ENCODE measurements at places on chromosomes 4 and X. TPM values are rescaled to one million over a fixed set of nuclear protein-coding genes. Genes with fewer than 3 reads are reported as not detected.

GRCh38 chr4:2412534-2412884, 5.9 kb downstream of the ZFYVE28 start:
- DNase-seq: no peak

GRCh38 chrX:152117305-152117704, 21.1 kb downstream of the MAGEA10 start:
- no peak for DNase-seq

GRCh38 chrX:46727441-46727840, 31.5 kb downstream of the SLC9A7 start:
- no peak for DNase-seq

DNA sequence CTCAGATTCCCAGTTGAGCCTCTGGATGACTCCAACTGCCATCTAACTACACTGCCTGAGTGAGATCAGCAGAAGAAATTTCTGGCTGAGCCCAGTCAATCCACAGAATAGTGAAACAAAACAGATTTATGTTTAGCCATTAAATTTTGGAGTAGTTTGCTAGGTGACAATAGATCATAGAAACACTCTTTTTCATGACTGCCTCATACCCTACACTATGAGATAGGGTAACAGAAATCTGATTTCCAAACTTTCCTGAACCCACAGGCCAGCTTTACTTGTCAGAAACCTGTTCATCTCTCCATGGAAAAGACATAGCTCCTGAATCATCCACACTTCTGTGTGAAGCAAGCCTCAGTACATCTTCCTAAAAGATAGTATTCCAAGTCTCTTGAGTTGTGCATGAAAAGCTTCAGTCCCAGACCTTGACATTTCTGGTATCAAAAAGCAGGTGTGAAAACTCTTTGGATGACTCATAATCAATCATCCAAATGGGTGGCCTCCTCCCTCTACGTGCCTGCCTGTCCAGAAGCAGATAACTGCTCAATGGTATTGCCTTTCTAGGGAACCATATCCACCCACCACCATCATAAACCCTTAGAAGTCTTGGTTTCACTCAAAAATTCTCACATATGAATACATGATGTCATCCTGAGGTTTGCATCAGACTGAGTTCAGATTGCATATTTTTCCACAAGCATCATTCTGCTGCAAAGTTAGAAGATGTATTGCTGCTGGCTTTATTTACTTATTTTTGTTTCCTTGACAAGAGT, 47.5 kb upstream of the RAP2C start:
- DNase-seq: no peak

GRCh38 chrX:44343412-44344141, at the start of gene EFHC2:
TSS of gene EFHC2 (minus strand) at chrX:44343672. CDS start at chrX:44343588, 84 bp downstream.
- no peak for DNase-seq

DNA sequence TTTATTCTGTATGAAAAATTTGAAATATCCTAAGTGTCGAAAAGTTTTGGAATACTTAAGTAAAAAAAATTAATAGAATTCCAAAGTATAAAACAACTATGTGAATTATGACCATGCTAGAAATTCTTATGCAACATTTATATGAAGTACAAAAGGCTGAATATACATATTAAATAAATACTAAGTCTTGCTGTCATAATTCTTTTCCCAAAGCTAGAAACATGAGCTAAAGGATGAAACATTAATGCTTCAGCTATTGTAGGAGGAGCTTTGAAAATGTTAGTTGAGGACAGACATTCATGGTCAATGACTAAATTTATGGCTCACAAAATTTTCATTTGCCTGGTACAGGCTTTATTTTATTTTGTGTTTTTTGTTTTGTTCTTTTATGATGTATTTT, 207.3 kb downstream of the GABRB1 start:
- DNase-seq: no peak

DNA sequence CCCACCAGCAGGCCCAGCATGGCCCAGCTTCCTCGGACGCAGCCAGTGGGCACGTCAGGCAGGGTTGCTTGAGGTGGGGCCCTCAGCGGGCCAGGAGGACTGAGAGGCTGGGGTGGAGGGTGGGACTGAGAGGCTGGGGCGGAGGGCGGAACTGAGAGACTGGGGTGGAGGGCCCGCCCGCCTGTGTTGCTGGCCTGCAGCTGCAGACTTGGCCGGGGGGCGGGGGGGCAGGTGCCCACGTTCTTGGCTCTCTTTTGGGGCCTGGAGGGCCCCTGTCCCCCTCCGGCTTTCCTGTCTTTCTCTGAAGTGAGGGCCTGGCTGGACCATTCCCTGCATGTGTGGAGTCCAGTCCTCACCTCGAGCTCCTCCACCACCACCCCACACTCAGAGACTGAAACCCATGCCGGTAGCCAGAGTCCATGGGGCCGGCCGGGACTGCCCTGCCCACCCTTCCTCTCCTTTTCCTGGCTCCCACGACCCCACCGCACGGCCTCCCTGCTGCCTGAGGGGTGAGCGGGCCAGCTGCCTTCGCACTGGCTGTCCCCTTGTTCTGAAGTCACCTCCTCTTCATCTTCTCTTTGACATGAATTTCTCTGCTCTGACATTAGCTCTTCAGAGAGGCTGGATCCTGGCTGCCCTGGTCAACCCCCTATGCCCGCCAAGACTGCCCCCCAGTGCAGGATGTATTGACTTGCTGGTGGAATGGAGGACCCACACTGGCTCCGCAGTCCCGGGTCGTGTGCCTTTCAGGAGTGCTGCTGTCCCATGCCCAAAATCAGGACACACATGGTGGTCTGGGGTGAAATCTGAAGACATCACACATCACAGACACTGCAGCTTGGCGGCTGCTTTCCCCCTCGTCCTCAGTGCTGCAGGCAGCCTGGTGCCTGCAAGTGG, 10.1 kb upstream of the NKX1-1 start:
- no peak for DNase-seq

- no peak for DNase-seq
Measured at GRCh38 chrX:19660604-19661255, 145.4 kb upstream of the MAP3K15 start.

GRCh38 chrX:152876931-152877840, 20.7 kb upstream of the ZNF185 start:
- DNase-seq: no peak

- DNase-seq: no peak
Measured at GRCh38 chrX:153922932-153923857, 2.9 kb downstream of the ARHGAP4 start.

DNA sequence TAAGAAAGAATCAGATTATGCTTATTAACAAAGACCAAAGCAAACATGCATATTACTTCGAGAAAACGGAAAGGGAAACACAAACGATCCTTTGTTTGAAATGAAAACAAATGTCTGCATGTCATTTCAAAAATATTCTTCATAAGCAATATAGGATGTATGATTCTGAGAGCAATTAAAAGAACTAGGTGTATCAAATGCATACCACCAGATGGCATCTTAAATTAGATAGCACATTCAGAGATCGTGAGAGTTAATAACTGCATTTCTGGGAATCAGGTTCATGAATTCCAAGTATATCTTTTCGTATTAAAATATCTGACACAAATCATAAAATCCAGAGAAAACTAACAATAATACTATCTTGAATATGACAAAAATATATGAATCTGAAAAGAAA, 159.5 kb downstream of the PPP3CA start:
- peak; percentile 22 for DNase-seq

GRCh38 chr4:100754751-100755150, 236.9 kb upstream of the EMCN start:
- no peak for DNase-seq

DNA sequence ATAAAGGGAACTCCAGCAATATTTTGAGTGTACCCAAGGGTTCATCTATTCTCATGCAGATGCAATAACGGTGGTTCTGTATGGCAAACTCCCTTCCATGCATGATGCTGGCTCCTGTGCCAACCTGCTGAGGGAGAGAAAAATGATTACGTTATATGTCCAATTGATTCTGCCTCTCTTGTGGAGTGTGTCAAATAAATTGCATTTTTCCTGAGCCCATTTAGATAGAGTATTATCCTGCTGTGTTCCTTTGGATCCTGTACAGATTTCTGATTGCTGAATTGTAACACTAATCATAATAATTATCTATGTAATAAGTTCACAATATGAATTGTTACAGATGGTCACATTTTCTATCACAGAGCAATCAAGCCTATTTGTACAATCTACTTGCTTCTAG, 821.7 kb downstream of the C4orf33 start:
- no peak for DNase-seq

- no peak for DNase-seq
Measured at GRCh38 chr4:89615051-89615450, 221.9 kb downstream of the SNCA start.

- no peak for DNase-seq
Measured at GRCh38 chr4:94127707-94128328, 79.8 kb upstream of the SMARCAD1 start.

DNA sequence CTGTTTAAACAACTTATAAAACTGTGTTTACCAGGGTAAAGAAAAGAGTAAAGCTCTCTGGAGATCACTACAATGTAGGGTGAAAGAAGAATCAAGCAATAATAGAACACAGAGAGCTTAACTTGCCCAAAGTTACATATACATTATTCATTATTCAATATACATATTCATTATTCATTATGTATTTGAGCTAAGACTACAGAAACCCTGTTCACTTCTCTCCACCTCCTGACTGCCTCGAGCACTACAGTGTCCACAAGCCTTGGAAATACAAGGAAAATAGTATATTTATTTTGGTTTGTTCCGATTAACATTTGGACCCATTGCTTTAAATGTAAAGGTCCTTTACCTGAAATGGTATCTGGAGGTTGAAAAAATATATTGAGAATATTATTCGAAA, 35.9 kb upstream of the ELF2 start:
- no peak for DNase-seq

DNA sequence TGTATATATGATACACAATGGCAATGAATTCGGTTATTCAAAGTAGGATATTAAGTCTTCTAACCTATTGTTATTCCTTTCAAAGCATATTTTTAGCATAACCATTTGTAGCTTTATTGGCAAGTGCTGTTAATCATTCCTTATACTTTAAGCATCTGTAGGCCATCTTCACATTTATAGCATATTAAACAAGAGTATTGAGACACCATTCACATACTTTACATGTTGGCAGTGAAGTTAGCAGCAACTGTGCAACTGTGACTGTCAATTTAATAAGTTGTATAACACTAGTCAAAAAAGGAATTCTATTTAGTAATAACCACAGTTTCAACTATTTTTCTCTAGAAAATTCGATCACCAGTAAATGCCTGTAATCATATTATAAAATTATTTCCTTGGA, 107.3 kb upstream of the MYOZ2 start:
- DNase-seq: no peak

DNA sequence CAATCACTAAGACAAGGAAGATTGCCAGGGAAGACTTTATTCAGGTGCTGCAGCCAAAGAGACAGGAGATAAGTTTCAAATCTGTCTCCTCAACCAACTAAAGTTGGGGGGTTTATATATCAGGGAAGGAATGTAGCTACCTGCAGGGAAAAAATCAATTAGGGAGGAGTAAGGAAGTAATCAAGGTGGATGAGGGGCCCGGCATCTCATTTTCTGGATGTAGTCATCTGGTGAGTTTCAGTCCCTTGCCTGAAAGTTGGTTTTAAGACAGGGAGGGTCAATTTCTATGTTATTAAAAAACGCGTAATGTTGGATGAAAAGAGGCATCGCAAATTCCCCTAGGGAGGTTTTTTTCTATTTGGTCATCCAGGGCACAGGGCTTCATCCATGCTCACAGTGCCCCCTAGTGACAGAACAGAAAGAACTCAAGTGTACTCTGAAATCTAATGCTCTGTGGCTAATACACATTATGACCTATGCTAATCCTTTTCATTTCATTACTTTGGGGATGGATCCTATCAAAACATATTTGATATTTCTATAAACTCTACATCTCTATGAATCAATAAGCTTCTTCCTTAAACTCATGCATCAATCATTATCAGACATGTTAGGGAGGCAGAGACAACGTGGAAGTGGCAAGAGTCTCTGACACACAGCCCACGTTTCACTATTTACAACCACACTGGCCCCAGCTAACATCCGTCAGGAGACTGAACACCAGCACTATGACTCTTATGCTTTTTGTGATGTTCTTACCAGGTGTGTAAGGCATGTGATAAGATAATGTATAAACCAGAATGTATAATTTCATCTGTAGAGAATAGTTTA, 1577.0 kb upstream of the TENM3 start:
- no peak for DNase-seq

DNA sequence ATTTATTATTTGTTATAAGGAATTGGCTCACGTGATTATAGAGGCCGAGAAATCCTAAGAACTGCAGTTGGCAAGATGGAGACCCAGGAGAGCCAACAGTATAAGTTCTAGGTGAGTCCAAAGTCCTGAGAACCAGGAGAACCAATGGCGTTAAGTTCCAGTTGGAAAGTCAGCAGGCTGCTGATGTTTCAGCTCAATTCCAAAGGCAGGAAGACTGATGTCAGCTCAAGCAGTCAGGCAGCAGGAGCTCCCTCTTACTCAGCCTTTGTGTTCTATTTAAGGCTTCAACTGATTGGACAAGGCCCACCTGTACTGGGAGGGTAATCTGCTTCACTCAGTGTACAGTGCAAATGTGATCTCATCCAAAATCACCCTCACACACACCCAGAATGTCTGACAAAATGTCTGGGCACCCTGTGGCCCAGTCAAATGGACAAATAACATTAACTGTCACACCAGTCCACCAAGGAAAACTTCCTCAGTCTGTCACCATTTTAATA, 30.8 kb upstream of the TBL1X start:
- no peak for DNase-seq

- no peak for DNase-seq
Measured at GRCh38 chr4:124092541-124092984, 620.0 kb downstream of the ANKRD50 start.

DNA sequence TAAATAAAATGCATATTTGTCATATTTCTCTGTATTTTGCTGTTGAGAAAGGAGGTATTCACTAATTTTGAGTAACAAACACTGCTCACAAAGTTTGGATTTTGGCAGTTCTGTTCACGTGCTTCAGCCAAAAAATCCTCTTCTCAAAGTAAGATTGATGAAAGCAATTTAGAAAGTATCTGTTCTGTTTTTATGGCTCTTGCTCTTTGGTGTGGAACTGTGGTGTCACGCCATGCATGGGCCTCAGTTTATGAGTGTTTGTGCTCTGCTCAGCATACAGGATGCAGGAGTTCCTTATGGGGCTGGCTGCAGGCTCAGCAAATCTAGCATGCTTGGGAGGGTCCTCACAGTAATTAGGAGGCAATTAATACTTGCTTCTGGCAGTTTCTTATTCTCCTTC, 3.3 kb downstream of the HTT start:
- DNase-seq: no peak

Gene STPG2
- total RNA-seq: 0.14 TPM

Gene CFAP47
- not detected for total RNA-seq

Gene CT83
- not detected for total RNA-seq

Gene GPRASP2
- 27.4 TPM for total RNA-seq

Gene PORCN
- total RNA-seq: 10.8 TPM

Gene MAGEA2
- total RNA-seq: not detected

Gene APELA
- not detected for total RNA-seq

Gene NPY5R
- not detected for total RNA-seq

Gene SERTM2
- not detected for total RNA-seq

Gene SMAD1
- total RNA-seq: 50.6 TPM

Gene PDE6B
- total RNA-seq: 3.9 TPM

Gene OPN1MW
- not detected for total RNA-seq

Gene TRAM1L1
- total RNA-seq: 0.26 TPM

Gene SPANXB1
- total RNA-seq: not detected

Gene TACR3
- not detected for total RNA-seq

Gene PGAM4
- not detected for total RNA-seq

Gene POF1B
- total RNA-seq: 0.40 TPM

Gene ERVMER34-1
- not detected for total RNA-seq
